ENCODE measurements at places on chromosomes 1 and 21. TPM values are rescaled to one million over a fixed set of nuclear protein-coding genes. Genes with fewer than 3 reads are reported as not detected.

DNA sequence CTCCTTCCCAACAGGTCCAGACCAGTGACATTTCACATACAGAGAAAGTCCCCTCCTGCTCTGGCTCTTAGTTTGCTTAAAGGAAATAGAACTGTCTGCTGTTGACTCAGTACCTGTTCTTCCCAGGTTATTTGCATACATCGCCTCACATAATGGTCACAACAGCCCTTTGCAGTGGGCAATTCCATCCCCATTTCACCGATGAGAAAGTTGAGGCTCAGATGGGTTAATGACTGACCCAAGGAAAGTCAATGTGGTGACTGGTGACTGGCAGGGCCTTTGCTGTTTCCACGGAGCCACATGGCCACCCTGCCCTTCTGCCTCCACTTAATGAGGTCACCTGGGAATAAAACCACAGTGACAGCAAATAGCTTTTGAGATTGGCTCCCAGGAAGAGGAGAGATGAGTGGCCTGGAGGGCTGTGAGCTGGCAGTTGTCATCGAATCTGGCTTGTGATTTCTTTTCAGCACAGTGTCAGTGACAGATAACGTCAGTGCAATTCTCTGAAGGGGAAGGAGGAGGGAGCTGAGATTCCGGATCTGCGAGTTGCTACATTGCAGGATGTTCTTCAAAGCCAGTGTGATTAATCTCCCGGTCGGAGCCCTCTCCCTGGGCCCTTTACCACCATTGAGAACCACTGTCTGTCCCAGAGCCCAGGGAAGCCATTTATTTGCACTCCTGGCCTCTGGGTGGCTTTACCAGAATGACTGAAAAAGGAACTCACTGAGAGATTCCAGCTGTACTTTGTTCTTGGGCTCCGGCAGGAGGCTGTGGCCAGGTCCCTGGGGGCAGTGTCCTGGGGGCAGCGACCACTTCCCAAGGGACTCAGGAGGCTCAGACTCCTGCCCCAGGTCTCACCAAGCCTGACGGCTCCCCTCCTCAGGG lies 117.2 kb downstream of the CNIH3 start:
- DNase-seq, result peak; percentile 59

DNA sequence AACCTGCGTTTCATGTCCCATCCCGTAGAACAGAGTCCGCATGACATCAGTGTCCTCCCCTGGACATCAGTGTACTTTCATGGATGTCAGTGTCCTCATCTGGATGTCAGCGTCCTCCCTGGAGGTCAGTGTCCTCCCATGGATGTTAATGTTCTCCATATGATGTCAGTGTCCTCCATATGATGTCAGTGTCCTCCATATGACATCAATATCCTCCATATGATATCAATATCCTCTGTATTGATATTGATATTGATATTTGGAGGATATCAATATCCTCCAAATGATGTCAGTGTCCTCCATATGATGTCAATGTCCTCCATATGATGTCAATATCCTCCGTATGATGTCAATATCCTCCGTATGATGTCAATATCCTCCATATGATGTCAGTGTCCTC lies 284.9 kb downstream of the AJAP1 start:
- no peak for DNase-seq

- DNase-seq, result no peak
Observed at GRCh38 chr1:105886309-105886708, 1170.2 kb upstream of the PRMT6 start.

DNA sequence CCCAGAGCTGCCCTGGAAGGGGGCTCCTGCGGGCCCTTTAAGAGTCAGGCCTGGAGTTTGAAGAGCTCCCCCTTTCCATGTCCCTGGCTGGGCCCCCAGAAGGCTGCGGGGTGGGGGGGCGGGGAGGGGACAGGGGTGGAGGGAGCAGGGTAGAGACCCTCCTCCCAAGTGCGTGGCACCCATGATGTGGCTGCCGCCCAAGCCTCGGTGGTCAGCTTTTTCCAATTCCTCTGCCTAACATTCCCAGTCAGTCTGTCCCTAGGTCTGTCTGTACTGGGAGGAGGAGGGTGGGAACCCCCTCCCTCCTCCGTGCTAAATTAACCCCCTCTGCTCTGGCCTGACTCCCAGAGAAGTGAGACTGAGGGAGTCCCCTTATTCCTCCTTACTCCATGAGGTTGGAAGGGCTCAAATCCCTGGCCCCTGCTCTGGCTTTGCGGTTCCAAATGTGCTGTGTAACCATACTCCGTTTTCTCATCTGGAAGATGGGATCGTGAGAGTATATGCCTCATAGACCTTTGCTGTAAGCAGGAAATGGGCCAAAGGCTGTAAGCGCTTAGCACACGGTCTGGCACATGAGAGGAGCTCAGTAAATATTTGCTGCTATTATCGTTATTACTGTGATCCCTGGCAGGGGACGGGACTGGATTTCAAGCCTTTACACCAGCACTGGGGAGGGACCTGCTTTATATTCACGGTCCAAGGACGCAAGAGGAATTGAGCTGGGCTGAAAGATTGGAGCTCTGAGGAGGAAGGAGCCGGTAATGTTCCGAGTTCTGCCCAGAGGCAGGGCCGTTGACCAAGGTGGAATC lies 658 bp upstream of the COL16A1 start:
- peak; percentile 85 for DNase-seq

ICOSLG gene
- total RNA-seq, result 0.64 TPM

GRCh38 chr1:28428990-28429520 lies 59.5 kb downstream of the PHACTR4 start:
- DNase-seq, result no peak

DNA sequence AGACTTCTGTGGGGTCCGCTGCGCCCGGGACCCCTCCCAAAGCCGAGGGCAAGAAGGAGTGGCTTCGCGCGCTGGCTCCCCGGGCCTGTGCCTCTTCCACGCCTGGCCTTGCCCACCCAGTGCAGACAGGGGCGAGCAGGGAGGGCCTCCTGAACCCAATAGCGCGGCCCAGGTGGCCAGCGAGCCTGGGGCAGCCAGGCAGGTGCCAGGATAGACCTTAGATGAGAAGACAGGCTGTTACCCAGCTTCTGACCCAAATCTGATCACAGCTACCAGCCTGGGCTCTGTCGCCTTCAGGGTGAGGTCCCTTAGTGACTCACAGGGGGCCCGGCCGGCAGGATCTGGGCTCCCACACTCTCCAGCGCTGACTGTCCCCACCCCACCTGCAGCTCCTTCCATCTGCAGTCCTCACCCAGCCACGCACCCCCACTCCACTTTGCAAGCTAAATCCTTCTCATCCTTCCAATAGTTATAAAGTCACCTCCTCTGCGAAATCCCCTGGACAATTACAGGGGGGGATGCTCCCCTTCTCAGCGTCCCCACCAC lies 9.6 kb downstream of the CLEC20A start:
- no peak for DNase-seq

DNA sequence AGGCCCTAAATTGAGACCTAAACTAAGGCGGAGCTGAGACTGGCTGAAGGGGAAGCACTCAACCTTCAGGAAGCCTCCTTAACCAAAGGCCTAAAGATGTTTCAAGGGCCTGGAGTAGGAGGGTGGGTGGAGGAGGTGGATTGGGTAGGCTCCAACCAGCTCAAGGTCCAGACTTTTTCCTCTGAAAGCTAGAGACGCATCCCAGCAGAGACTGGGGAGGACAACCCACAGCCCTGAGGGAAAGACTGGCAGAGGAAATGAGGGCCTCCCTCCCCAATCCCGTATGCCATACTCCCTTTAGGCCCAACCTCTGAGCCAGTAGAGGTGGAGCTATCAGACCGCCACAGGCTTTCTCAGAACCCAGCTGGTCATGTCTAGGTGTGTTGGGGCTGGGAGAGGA lies 1.1 kb downstream of the ECM1 start:
- DNase-seq, result no peak

C1orf115 gene
- total RNA-seq, result 3.5 TPM

NPR1 gene
- 1.6 TPM for total RNA-seq

- DNase-seq, result no peak
Observed at GRCh38 chr1:983798-984475, 2.0 kb upstream of the PERM1 start.

GRCh38 chr1:233114159-233114558 lies 163.7 kb downstream of the NTPCR start:
- DNase-seq, result peak; percentile 67

FAM163A gene
- total RNA-seq, result under 0.01 TPM

GRCh38 chr1:205477121-205477758 lies 21.4 kb upstream of the BLACAT1 start:
- no peak for DNase-seq

- no peak for DNase-seq
Observed at GRCh38 chr21:33412832-33413519, 9.8 kb downstream of the IFNGR2 start.

DNA sequence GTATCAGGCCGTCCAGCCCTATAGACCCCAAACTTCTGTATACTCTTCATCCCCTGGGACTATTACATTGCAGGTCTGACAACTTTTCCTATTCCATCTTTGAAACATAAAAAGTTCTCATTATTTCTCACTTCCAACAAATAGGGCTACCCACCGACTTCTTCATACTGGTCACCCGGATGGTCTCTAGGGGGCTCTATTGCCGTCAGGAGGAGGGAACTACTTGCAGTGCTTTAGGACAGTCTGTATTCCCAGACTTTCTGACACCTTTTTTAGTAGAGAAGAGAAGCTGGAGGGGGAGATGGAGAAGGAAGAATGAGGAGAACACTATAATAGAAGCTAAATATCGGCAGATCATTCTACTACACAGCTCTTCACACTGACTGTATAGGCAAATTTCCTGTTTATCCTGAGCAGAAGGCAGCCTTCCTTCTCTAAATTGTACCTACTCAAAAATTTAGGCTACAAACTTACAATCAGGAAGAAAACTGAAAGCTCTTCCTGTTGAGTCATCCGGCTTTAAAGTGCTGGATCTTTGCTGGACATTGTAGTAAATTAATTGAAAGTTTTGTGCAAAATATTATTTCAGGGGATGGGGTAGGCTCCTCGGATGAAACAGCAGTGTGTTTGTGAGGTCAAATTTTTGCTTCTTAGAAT lies 54.6 kb downstream of the CDC7 start:
- DNase-seq, result no peak

DNA sequence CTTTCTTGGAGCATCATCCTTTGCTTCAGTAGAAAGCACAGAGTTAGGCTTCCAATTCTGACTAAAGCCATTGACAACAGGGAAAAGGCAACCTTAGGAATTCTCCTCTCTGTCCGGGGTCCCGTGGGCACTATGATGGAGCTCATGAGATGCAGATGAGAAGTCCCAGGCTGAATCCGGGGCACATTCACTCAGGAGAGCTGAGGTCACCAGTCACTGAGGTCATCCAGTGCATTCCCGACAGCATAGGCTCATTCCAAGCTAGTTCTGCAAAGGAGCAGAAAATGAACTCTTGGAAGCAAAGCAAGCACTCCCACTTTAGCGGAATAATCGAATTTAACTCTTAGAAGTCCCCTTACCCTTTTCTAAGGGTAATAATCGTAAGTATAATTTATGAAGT lies 6.8 kb downstream of the CR1 start:
- DNase-seq, result no peak

- peak; percentile 48 for DNase-seq
Observed at GRCh38 chr1:11051781-11052511, 4.9 kb upstream of the MASP2 start.

DNA sequence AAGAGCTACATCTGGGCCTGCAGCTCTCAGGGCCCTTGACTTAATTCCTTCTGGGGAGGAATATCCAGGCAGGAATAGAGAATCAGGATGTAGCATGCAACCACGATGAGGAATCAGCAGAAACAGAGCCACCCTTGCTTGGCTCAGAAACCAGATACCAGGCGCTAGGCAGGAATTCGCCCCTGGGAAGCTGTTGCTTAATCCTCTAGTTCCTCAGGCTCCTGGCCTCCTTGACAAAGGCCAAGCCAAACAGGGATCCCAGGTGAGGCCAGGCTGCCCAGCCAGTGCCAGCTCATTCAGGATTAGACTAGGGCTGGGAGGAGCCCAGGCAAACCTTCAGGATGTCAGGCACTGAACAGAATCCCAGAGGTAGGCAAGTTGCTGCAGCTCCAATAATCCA lies 48.2 kb upstream of the IRF2BP2 start:
- peak; percentile 48 for DNase-seq

DNA sequence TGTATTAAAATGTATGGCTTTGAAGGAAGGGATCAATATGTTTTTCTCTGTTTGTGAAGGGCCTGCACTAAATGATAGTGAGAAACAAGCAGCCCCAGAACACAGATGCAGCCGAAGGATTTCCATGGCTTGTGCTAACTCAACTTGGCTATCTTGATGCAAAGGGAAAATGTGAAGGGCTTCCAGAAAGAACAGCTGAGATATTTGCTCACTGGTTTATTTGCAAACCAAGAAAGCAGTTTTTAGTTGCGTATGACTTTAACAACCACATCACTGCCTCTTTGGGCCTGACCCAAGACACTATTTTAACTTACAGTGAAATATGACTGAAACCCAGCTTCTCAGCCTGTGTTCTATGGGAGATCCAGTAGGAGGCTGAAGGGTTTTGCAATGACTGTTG lies 369.9 kb downstream of the SETD4 start:
- no peak for DNase-seq

ETV3L gene
- total RNA-seq, result not detected

DNA sequence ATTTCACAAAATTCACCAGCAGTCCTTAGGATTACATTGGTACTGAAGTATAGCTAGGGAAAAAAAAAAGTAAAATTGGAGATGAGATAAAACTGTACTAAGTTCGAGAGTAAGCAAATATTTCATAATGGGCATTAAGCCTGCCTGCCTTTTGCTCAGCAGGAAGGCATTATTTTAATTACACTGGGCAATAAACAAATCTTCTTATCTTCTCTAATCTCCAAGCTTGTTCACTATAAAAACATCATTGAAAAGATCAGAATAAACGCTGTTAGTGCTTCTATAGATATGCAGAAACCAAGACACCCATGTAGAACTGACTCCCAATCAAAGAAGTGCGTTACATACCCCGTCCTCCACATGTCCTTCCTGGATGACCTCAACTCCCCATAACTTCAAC lies 174.2 kb upstream of the CHODL start:
- no peak for DNase-seq

KRTAP24-1 gene
- not detected for total RNA-seq

NBL1 gene
- total RNA-seq, result 90.5 TPM

DNA sequence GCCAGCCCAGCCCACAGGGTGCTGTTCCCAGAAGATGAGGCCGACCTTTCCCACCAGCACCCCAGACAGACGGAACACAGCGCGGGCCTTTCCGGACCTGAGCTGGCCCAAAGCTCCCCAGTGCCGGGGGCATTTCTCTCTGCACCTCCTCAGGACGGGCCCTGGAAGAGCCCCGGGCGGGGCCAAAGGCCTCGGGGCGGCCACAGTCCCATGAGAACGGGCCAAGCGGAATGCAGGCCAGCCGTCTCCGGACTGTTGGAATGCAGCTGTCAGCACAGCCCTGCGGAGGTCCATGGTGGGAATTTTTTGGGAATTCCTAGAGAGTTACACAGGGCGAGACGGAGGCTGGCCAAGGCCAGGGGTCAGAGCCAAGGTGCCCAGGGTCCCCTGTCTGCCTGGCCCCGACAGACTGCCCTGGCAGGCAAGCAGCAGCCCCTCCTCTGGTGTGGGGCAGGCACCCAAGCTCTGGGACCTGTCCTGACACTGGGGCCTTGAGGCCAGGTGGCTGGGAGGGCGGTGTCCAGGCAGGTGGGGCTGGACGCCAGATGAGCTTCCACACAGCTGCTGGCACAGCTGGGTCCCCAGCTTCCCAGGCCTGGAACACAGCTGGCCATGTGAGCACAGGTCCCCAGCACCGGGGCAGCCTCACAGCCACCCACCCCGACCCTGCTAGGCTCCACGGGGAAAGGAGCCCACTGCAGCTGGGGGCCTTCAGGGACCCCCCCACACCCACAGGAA lies 63.0 kb downstream of the MEGF6 start:
- no peak for DNase-seq

GRCh38 chr1:166140251-166140650 lies 26.6 kb downstream of the FAM78B start:
- DNase-seq, result no peak

- DNase-seq, result peak; percentile 66
Observed at GRCh38 chr1:11797525-11798216, 8.1 kb downstream of the MTHFR start.

RSPH1 gene
- not detected for total RNA-seq

Data from fibroblast of villous mesenchyme (primary cell).